ENCODE measurements at places on chromosomes 7 and 10. TPM values are rescaled to one million over a fixed set of nuclear protein-coding genes. Genes with fewer than 3 reads are reported as not detected.

Gene ARHGEF35
- total RNA-seq: under 0.01 TPM

Gene LHPP
- 4.9 TPM for total RNA-seq

Gene TMEM254
- total RNA-seq: 4.9 TPM

Gene KCTD7
- 6.2 TPM for total RNA-seq

Gene UBE2H
- total RNA-seq: 87.2 TPM

Gene TBXAS1
- total RNA-seq: 2.0 TPM
